ENCODE measurements at places on chromosomes 1 and 21. TPM values are rescaled to one million over a fixed set of nuclear protein-coding genes. Genes with fewer than 3 reads are reported as not detected.

DNA sequence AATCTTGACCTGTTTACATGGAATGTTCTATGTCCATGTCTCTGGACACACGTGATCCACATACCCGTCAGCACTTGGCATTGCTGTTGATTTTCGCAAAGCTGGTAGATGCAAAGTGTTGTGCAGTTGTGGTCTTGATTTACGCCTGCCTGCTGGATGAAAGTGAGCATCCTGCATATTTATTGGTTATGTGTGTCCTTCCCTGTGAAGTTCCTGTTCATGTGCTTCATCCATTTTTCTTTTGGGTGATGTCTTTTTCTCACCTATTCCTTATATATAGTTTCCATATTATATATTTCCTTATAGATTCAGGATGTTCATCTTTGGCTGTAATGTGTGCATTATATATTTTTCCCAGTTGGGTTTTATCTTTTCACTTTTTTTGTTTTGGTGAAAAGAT, 6.5 kb downstream of the AGPAT3 start:
- DNase-seq = no peak

DNA sequence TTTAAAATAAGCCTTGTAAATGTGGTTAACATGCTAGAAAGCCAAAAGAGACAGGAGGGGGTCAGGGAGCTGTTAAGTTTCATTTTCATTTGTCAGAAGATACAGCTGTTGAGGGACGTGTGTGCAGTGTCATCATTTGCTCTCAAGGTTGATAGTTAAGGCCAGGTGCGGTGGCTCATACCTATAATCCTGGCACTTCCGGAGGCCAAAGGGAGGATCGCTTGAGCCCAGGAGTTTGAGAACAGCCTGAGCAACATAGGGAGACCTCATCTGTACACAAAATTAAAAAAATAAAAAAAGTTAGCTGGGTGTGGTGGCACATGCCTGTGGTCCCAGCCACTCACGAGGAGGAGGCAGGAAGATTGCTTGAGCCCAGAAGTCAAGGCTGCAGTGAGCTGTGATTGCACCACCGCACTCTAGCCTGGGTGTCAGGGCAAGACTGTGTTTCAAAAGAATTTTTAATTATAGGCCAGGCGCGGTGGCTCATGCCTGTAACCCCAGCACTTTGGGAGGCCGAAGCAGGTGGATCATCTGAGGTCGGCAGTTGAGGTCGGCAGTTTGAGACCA, 22.7 kb downstream of the ZBTB8OS start:
- no peak for DNase-seq

- peak; percentile 39 for DNase-seq
Observed at GRCh38 chr1:10415211-10415930, 14.9 kb upstream of the CENPS start.

- DNase-seq = no peak
Observed at GRCh38 chr21:25887646-25888306, 153.0 kb downstream of the GABPA start.

DNA sequence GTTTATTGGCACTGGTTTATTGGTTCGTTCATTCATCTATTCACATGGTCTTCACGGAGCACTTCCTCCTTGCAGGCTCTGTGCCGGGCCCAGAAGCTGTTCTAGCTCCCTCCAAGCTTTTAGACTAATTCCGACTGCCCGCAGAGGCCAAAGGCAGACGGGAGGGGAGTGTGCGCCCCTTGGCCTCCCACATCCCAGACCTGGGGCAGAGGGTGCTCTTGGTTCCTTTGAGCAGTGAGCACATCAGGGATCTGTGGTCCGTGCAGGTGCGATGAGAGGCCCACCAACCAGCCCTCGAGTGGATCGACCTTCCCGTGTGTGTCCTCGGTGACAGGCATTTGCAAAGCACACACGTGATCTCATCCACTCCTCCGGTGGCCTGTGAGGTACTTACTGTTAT, 38.7 kb upstream of the TNFRSF1B start:
- DNase-seq = no peak

- DNase-seq = no peak
Observed at GRCh38 chr1:89703469-89703868, 70.5 kb downstream of the LRRC8C start.

GRCh38 chr21:36491209-36491910, 11.4 kb upstream of the CLDN14 start:
- DNase-seq = no peak

DNA sequence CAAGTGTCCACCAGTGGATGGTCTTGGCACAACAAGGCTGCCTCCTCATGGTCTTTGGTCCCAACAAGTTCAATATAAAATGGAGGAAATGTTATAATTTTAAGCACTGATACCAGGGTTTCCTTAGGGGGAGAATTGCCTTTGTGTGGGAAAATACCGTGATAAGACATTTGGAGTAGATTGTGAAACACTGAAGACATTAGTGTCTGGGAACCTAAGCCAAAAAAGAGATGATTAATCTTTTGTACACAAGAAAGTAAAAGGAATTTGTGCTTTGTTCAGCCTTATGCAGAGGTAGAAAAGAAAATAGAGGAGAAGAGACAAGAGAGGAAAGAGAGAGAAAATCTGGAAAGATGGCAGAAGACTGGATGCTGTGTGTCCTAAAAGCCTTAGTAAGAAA, 36.1 kb downstream of the ST6GALNAC3 start:
- DNase-seq = no peak

DNA sequence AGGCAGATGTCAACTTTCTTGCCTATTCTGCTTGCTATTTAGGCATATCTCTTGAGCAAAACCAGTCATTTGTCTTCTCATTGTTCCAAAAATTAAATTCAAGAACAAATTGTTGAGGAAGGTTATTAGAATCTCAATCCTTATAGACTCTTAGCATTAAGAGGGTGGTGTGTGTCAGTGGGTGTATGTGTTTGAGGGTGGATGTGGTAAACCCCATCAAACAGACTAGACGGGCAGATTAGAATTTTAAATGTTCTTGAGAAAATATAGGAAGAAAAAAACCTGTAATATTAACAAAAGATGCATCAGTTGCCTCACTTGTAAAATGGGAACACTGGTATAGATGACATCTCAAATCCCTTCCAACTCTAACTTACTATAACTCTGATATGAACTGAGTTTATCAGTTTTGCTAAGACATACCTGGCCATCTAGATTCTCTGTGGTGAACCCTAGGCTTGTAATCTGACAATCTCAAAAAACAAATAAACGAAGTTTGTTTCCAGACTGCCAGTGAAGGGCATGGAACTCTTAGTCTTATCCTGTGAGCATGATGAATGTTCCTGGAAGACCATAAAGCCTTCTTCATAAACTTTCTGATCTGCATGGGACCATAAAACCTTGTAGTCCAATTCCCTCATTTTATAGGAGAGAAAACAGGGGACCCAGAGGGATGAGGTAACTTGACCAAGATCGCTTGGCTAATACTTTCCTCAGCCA, 176.3 kb upstream of the SGIP1 start:
- no peak for DNase-seq

DNA sequence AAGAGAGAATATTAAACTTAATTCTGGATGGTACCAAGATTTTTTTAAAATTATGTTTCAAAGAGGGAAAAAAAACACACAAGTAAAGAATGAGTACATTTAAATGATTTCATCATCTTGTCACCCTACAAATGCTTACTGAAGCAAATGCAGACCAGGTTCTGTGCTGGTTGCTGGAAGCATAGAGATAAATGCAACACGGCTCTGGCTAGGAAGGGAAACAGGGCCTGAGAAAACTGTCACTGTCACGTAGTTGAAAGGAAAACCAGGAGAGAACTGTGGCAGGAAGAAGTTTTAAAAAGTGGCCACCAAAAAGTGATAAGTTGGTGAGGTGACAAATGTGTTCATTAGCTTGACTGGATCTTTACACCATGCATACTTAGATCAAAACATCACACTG, 336.9 kb upstream of the NFIA start:
- DNase-seq = no peak

GRCh38 chr21:46308431-46308830, 15.2 kb downstream of the C21orf58 start:
- no peak for DNase-seq

- DNase-seq = no peak
Observed at GRCh38 chr1:36910886-36911540, 123.3 kb downstream of the GRIK3 start.

DNA sequence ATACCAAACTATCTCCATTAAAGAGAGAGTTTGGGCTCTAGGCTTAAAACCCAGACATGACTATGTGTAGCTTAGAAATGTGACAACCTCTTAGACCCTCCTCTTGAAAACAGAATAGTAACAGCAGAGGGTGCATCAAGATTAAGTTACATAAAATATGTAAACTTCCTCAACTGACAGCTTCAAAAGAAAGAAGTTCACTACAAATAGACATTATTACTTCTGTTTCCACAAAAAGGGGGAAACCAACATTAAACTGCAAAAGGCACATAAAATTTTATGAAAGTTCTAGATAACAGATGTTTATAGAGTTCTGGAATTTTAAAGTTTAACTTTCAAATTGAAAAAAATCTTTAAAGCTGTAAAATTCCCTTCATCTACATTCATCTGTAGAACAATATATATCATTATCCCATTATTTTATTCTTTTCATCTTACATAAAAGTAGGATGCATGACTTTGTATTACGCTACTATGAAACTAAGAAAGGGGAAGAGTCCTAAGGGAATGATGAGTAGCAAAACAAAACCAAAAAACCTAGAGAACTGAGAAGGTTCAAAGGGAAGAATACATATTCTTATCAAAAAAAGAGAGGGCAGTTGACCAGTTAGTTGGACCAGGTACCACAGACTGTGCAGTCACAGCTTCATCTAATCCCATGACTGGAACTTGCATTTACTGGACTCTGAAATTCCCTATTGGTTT, 177.0 kb downstream of the SIPA1L2 start:
- DNase-seq = no peak

DNA sequence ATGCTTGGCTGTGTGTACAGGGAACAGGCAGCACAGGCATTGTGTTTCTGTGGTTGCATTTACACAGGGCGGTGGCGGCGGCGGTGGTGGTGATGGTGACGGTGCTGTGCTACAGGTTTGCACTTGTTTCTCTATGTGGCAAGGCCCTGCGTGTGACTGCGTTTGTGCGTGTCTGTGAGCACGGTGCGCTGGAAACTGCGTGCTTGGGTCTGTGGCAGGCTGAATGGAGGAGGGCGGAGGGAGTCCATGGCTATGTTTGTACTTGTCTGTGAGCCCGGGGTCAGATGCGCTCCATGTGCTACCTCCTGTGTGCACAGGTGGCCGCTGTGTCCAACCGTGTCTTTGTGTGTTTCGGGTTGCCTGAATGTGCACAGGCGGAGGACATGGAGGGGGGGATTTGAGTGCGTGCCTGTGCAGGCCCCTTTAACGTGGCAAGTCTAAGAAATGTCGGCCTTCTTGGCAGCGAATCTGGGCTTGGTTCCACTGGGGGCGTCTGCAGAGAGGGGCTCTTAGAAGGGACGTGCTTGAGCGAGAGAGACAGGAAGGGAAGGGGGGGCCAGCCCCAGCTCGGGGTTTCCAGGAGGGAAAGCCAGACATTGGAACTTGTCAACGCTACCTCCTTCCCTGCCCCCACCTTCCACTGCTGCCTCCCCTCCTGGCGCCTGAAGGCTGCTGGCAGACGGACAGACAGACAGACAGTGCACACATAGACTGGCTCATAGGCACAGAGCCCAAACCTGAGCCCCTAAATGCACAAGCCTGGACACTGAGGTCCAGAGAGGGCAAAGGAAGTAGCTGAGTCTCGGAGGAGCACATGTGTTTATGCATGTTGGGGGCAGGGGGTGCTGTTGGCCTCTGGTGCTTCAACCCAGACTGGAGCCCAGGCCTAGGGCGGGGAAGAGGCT, 32.7 kb upstream of the WASF2 start:
- DNase-seq = no peak

- no peak for DNase-seq
Observed at GRCh38 chr1:10399444-10399941, 629 bp downstream of the PGD start.

DNA sequence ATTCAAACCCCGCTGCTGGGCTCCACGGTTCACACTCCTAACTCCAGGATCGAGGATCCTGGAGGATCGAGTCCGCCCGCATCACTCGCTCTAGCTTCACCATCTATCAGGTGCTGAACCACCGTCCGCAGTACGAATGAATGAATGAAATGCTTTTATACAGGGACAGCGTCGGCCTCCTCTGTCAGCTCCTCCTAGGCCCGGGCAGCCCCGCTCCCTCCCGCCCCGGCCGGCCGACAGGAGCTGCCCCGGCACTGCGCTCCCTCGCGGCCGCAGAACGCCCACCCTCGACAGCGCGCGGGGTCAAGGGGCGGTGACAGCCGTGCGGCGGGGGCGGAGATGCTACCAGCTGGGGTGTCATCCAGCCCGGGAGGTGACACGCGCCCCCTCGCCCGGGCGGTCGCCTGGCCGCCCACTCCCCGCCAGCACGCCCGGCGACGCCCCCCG, 520 bp downstream of the ZBTB17 start:
- no peak for DNase-seq

DNA sequence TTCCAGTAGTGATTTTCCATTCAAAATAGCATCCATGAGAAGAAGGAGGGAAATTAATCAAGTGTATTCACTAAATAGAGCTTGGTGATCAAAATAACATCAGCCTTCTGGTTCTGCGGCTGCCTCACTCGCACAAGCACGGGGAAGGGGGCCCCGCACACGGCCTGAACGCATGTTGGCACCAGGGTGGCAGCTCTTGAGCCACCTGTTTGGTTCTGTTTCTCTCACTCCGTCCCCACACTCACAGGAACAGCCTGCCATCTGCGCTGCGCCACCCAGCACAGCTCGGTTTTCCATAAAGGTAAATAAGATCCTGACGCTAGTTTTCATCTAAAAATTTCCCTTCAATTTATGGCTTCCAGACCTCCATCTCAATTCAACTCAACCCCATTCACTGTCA, 49.4 kb downstream of the TIAM1 start:
- DNase-seq = no peak

GRCh38 chr21:33230545-33231324, 997 bp downstream of the IFNAR2 start:
- DNase-seq = no peak

- no peak for DNase-seq
Observed at GRCh38 chr1:83497563-83497962, 501.4 kb downstream of the TTLL7 start.

The PLA2G2A gene
- total RNA-seq = 19.0 TPM

The FBLIM1 gene
- 534 TPM for total RNA-seq

The SLC45A3 gene
- total RNA-seq = 13.6 TPM

The NUDT17 gene
- 3.1 TPM for total RNA-seq

The CSMD2 gene
- 6.5 TPM for total RNA-seq

The NDUFS2 gene
- 82.5 TPM for total RNA-seq

The AMY2B gene
- total RNA-seq = 14.6 TPM

The LCE1C gene
- total RNA-seq = not detected

The UCK2 gene
- total RNA-seq = 27.2 TPM

The APCS gene
- total RNA-seq = 54.7 TPM

The RIMKLA gene
- total RNA-seq = 4.4 TPM

The KLF17 gene
- not detected for total RNA-seq

The CTSS gene
- 106 TPM for total RNA-seq

All from mucosa of gallbladder (tissue), 1 donor.